Caudate nucleus (tissue), 63 donors: ENCODE measurements at places on chromosomes 4 and X.

- DNase-seq: no peak
Observed at GRCh38 chr4:19924761-19925160, 326.9 kb upstream of the SLIT2 start.

GRCh38 chrX:6024204-6024603 lies 204.5 kb downstream of the NLGN4X start:
- DNase-seq: no peak

DNA sequence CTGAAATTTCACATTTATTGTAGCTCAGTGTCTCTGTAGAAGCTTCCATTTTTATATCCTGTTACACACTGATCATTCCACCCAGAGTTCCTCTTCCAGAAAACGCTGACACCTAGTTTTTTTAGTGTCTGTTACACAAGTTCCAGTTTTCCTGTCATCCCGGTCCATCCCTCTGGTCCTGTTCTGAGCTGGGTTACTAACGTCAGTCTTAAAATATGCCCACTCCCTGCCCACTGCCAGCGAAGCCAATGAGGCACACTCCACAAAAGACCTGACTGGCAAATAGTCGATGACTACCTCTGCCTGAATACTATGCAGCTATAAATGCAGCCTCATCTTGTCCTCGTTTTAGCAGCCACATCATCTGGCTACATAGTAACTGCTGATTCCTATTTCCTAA lies 30.9 kb upstream of the DDX3X start:
- DNase-seq: no peak

- no peak for DNase-seq
Observed at GRCh38 chrX:113929004-113929403, 654.9 kb upstream of the HTR2C start.

DNA sequence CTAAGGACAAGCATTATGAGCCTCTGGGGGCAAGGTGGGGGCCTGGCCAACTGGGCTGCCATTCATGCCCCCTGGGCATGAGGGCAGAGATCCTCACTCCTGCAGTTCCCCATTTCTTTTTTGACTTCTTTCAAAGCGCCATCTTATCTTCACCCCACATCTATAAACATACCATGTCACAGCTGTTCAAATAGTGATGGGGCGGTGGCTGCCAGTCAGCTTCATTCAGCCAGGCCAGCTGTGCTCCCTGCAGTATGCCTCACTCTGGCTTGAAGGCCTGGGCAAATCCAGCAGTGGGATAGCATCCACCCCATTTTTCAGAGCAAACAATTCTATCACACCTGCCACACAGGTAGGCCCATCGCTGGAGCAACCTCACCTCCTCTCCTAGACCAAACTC lies 85.5 kb downstream of the NHSL2 start:
- DNase-seq: no peak

GRCh38 chrX:69906447-69906846 lies 143.3 kb downstream of the AWAT2 start:
- no peak for DNase-seq

DNA sequence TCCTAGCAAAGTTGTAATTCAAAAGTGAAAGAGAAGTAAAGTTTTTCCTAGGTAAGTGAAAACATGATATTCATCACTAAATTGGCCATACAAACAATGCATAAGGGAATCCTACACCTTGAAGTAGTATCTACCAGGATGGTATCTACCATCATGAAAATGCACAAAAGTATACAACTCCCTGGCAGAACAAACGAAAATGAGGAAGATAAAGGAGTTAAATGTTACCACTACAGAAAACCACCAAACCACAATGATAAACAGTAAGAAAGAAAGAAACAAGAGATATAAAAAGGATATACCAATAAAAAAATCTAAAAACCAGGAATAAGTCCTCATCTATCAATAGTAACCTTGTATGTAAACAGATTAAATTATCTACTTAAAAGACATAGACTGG lies 26.9 kb downstream of the GK2 start:
- no peak for DNase-seq

GRCh38 chr4:86286726-86287125 lies 73.1 kb downstream of the MAPK10 start:
- DNase-seq: no peak

- DNase-seq: no peak
Observed at GRCh38 chrX:95974096-95974470, 710.6 kb upstream of the DIAPH2 start.

- DNase-seq: no peak
Observed at GRCh38 chrX:152343306-152343705, 107.8 kb downstream of the GABRA3 start.

GRCh38 chrX:51332188-51332942 lies at the start of gene NUDT10:
TSS of gene NUDT10 (plus strand) at chrX:51332822. CDS start at chrX:51332966, 144 bp downstream.
- peak; percentile 41 for DNase-seq

- peak; percentile 0 for DNase-seq
Observed at GRCh38 chr4:145938618-145939440, at the start of gene ZNF827. TSS of gene ZNF827 (minus strand) at chr4:145938823. CDS start at chr4:145938407, 416 bp downstream.

GRCh38 chr4:17058536-17058915 lies 160.1 kb upstream of the LDB2 start:
- DNase-seq: no peak

- no peak for DNase-seq
Observed at GRCh38 chr4:134773497-134774000, 572.0 kb upstream of the PABPC4L start.

DNA sequence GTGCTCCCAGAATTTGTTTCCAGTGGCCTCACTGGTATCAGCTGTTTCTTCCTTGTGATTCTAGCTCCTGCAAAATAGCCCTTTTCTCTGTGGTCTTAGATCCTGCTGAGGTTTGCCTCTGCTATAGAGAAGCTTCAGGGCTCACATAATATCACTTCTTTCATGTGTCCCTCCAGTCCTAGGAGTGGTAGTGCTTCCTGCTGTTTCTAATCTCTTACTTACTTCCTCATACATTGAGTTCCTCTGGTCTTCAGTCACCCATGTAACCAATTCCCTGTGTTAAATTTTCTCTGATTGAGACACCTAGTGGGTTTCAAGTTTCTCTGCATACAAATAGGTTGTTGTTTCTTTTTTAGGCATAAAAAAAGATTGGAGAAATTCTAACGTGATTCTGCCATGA lies 1567.9 kb downstream of the ARAP2 start:
- no peak for DNase-seq

GRCh38 chr4:24091639-24092233 lies 201.9 kb upstream of the PPARGC1A start:
- DNase-seq: no peak

- no peak for DNase-seq
Observed at GRCh38 chrX:1657367-1658070, 42.7 kb downstream of the ASMT start.

DNA sequence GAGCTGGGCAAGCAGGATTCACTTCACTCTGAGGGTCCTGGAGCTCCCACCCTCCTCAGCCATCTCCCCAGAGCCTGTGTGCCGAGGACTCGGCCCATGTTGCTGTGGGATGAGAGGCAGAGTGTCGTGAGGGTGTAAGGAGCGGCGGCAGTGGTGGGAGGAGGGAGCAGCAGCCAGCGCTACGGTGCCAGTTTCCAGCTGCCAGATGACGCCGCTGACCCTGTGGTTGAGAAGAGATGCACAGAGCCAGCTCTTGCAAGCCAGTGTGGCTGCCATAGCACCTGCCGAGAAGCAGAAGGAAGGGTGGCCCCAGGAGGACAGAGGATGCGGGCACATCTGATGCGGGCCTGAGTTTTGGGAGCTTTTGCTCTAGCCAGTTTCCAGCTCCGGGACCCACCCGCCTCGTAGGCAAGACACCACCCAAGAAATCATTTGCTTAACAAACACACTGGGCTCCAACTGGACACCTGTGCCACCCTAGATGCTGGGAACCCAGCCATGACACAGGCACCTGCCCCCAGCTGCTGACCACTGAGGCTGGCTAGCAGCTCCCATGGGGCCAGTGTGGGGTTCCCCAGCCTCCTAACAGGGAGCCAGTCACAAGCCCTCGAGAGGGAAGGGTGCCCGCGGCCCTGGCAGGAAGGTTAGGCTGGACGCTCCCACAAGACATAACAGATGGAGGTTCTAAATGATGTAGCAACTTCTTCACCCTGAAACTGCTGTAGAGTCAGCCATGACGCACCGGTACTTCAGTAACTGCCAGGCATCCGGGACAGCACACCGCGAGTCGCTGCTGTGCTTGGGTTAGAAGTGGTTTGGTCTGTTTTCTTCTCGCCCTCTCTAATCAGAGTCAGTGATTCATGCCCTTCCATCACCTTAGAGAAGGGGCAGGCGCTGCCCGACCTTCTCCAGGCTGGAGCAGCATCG lies 8.9 kb downstream of the MSANTD1 start:
- no peak for DNase-seq

DNA sequence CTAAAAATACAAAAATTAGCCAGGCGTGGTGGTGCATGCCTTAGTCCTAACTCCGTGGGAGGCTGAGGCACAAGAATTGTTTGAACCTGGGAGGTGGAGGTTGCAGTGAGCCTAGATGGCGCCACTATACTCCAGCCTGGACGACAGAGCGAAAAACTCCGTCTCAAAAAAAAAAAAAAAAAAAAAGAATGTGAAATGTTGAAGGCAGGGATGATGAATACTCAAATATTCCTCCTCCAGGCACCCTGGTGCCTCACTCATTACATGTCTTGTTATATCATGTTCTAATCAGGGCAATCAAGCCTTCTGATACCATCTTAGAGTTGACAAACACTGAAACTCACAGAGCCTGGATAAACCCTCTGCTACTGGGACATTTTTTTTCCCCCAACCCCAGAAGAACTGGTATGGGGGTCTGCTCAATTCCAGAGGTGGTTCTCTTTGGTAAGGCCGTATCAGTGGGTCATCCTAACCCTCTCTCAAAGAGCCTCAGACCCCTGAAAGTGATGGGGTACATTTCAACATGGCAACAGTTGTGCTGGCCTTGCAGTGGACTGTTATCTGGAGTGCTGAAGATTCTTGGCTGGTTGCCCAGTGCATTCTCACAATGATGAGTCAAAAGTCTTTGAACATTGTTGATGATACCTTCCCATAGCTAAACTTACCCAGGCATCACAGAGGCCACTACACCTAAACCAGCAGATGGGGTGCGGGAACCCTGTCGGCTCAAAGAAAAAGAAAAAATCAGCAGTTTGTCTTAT lies 2.4 kb upstream of the SH3KBP1 start:
- no peak for DNase-seq
